Thoracic aorta endothelial cell (primary cell): ENCODE measurements at places on chromosomes 12 and 14. TPM values are rescaled to one million over a fixed set of nuclear protein-coding genes. Genes with fewer than 3 reads are reported as not detected.

Gene TAS2R14
- 4.9 and 6.8 TPM in 2 replicates for total RNA-seq

Gene WSCD2
- total RNA-seq, result not detected in 2 replicates

Gene SYCP3
- 0.07 and 0.27 TPM in 2 replicates for total RNA-seq

Gene MIP
- total RNA-seq, result not detected in 2 replicates

Gene AICDA
- total RNA-seq, result not detected in 2 replicates

Gene DNAJC22
- total RNA-seq, result 0.80 and 1.3 TPM in 2 replicates

Gene CHGA
- not detected in 2 replicates for total RNA-seq

Gene KLRC3
- total RNA-seq, result 0.13 TPM in 1 of 2 replicates, not detected in the other

Gene GOLGA3
- 101 and 102 TPM in 2 replicates for total RNA-seq

Gene PPFIA2
- total RNA-seq, result 0.27 TPM in 1 of 2 replicates, not detected in the other

Gene TSPAN19
- total RNA-seq, result not detected in 2 replicates

Gene KRT82
- total RNA-seq, result not detected in 2 replicates

Gene INHBC
- not detected in 2 replicates for total RNA-seq

Gene ENDOU
- 0.13 TPM in 1 of 2 replicates, not detected in the other for total RNA-seq
